NCI-H1092 (cell line): ENCODE measurements at places on chromosomes 6 and 20.

- DNase-seq = peak; percentile 35
These were observed 14.6 kb upstream of the CFAP206 start for GRCh38 chr6:87393026-87393622.

DNA sequence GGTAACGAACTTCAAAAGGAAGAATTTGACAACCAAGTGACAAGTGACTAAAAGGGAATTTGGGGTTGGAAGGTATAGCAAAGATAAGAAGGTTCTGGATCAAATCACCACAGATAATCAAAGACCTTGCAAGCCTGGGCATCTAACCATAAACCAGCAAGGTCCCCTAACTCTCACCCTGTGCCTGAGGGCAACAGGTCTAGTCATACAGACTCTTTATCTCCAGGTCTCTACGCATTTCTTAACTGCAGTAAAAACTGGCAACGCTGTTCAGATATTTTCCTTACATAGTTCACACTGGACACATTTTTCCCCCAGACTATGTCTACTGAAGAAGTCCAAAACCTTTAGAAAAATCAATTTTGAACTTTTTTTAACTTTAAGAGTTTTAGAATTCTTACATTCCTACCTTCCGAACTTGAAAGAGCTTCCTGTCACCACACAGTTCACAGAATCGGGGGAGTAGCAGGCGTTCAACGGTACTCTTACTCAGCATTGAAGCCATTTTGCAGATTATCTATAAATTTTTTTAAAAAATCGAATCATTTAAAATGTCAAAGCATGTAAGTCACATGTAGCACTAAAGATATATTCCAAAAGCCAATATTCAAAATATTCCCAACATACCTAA, 23.0 kb upstream of the ANKRD60 start:
- no peak for DNase-seq

GRCh38 chr6:135555550-135555949, 58.0 kb upstream of the AHI1 start:
- DNase-seq = no peak

DNA sequence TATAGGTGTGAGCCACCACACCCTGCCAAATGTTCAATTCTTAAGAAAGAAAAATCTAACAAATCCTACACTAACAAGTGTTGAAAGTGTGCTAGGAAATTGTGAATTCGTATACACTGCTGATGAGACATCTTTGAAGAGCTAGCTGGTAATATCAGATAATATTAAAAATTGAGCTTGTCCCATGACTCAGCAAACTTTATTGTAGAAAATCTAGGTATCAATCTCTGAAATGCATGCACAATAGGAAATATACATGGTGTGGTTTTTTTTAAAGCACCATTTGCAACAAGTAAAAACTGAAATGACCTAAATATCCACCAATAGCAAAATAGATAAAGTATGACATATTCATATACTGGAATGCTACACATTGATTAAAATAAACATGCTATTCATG, 110.1 kb upstream of the NXT1 start:
- no peak for DNase-seq

DNA sequence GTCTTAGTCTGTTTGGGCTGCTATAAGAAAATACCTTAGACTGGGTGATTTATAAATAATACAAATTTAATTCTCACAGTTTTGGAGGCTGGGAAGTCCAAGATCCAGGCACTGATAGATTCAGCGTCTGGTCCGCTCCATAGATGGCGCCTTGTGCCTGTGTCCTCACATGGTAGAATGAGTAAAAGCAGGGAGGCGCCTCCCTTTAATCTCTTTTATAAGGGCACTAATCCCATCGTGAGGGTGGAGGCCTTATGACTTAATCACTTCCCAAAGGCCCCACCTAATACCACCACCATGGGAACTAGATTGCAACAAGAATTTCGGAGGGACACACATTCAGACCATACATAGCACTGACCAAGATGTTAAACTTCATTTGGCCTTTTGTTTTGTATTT, 91.2 kb upstream of the TMEM181 start:
- peak; percentile 9 for DNase-seq

DNA sequence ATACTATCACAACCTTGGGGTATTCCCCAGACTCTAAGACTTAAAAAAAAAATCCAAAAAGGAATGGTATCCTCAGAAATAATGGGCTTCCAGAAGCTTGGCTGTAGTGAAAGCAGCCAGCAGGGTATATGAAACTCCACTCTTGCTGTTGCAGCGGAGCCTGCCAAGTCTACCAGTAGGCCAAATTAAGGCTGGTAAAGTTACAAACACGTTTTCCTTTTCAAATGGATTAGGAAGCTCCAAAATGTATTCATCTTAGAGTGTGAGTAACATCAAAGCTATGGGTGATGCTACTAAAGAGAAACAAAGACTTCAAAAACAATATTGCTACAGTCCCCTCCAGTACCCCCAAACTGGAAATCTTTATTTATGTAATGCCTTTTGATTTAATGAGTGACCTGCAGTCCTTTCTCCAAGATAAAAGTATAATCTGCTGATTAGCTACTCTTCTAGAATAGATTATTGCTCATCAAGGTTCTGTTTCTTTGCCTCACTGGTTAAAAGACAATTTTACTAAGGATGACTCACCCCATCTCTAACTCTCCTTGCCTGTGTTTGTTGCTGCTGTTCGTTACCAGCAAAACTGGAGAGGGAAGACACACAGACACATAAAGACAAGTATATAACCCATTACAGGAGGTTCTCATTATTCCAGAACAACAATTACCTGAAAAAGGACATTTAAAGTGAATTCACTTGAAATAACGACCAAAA, 84.9 kb downstream of the BTBD9 start:
- no peak for DNase-seq

- DNase-seq = no peak
These were observed 260.0 kb downstream of the NRN1 start for GRCh38 chr6:5746759-5747130.

DNA sequence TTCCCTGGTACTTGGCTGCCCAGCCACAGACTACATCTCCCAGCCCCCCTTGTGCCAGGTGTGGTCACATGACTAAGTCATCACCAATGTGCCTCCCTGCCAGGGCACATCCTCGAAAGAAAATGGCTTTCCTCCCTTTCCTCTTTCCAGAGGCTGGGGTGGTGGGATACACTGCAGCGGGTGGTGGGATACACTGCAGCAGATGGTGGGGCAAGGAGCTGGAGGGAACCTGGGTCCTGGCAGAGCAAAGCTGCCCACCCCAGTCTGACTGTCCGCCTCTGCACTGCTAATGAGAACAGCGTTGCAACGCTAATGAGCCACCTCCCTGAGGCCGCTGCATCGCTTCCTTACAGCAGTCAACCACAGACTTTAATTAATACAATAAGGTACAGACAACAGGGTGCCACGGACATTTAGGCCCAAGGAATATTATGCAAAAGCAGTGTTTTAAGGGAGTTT, 125.3 kb downstream of the PREX1 start:
- no peak for DNase-seq

GRCh38 chr6:158539413-158539812, 20.5 kb upstream of the TMEM181 start:
- DNase-seq = no peak

DNA sequence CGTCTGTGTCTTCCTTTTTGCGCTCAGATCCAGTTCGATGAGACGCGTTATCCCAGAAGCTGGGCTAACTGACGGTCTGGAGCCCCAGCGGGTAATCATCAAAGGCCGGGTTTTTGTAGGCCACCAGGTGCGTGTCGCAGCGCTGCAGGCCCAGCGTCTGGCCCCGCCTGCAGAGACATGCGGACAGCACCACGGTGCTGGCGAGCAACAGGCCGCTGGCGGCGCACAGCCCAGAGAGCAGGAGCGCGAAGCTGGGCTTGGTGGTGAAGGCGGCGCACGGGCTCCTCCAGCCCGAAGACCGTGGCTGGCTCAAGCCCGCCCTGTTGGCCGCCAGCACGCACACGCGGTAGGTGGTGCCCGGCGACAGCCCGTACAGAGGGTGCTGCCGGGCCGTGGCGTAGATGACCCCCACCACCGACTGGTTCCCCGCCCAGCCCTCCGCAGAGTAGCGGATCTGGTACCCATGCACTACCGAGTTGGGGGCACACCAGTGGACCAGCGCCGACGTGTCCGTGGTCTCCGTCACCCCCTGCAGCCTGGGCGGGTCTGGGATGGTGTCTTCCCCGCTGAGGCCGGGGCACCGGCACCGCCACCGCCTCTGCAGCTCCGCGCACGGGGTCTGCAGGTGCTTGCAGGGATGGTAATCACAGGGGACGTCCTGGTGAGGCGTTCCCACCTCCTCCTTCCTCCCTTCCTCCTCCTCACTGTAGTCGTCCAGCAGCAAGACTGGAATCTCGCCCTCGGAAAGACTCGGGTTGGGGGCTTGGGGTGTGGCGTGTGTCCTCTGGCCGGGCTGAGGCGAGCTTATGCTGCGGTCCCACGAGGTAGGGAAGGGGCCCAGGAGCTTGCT, 12.7 kb downstream of the LRRN4 start:
- DNase-seq = no peak

GRCh38 chr20:16007164-16007563, 566.1 kb downstream of the KIF16B start:
- no peak for DNase-seq

DNA sequence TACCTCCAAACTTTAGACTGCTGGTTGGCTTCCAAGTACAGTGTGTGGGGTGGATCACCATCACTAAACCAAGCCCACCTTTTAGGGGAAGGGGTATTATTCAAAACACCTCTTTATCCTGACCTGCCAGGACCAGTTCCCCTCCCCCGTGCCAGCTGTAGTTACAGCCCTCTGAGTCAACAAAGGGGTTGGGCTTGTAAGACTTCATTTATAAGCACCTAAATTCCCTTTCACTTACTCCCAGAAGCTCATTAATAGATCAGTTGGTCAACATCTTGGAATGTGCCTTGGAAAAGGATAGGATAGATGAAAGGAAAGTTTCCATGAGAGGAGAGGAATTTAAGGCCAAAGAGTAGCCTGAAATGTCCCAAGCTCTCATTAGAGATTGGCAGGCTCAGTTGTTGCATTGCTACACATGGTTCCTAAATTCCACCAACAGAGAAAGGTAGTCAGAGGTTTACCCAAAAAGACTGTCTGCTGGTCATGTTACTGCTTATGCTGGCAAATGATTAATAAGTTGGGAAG, 59.2 kb downstream of the TNFAIP3 start:
- no peak for DNase-seq

DNA sequence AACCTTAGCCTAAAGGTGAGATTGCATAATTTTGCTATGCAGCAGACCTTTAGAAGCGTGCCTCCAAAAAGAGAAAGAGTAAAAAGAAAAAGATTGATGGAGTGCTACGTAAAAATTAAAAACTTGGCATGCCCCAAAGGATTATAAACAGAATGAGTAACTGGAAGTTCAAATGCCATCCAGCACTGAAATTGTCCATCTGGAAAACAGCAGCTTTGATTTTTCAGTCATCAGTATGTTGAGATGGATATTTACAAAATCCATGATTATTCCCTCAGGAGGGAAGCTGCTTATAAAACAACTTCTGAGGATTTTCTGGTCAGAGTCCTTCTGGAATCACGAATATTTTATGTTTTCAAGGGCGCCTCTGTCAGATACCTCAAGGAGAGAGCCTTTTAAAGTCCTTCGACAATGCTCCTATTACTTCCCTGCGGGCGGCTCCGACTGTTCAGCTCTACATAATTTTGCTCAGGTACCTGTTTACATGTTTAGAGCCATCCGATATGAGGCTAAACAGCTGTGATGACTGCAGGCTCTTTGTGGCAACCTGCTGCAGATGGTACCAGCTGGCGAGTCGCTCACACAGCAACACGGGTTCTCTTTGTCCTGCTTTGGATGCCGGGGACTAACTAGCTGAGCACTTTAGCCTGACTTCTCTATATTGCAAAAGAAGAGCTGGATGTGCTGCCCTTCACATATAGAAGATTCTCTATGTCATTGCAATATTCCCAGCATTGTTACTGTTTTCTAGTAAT, 83.3 kb downstream of the RCAN2 start:
- DNase-seq = no peak

DNA sequence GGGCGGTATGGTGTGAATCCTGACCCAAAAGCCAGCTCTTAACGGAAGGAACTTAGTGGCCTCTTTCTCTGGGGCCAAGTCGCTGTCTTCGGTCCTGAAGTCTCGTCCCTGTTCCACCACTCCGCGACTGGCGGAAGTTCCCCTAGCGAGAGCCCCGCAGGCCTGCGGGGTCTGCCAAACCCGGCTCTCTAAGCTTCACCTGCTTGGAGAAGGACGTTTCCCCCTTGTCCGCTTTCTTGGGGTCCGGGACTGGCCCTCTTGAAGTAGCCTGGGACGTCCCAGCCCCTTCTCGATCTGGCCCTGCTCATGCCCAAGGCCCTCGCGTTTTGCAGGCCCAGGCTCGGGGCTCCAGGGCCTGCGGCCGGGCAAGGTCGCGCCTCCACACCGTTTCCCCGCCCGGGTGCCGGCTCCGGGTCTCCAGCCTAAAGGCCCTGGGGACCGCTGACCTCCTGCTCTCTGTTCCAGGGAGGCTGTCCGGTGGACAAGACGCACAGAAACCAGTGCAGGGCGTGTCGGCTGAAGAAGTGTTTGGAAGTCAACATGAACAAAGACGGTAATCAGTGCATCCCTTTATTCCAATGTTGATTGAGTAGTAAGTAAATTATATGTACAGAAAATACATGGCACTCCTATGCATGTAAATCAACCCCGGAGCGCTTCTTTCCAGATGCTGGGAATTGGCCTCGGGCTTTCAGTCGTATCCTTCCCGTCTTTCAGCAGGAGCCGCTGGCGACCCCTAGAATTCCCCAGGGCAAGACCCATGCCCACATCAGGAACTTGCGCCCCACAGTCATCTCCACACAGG, 8.8 kb downstream of the NR2E1 start:
- no peak for DNase-seq

DNA sequence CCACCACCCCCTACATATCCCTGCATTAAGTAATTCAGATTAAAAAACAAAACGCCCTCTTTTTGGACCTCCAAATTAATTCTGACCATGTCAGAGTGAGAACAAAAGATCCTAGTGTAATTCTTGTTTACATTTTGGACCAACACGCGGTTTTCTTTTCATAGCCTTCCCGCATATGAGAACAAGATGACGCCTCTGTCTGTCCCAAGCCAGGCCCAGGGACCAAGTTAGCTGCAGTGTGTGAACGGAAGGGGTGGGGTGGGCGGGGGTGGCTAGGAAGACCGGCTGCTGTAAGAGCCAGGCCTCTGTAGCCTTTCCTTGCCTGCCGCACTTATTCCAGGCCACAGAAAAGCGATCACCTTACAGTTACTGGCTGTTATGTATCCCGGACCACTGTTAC, 68.0 kb downstream of the PLCG1 start:
- DNase-seq = no peak

DNA sequence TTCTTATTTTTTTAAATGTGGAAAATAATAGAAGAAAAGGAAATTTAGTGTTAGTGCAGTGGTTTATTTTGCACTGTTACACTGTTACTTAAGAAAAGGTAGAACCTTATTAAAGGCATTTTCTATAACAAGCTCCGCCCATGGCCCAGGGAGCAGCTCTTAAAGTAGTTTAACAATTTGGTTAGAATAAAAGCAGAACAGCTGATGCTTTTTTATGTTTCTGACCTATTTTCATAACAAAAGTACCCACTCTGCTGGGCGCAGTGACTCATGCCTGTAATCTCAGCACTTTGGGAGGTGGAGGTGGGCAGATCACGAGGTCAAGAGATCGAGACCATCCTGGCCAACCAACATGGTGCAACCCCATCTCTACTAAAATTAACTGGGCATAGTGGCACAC, 32.6 kb downstream of the DSTN start:
- no peak for DNase-seq
